ENCODE measurements at places on chromosomes 2 and 18.

- peak; percentile 23 for DNase-seq
Observed at GRCh38 chr2:3960106-3960505, 256.7 kb downstream of the DCDC2C start.

DNA sequence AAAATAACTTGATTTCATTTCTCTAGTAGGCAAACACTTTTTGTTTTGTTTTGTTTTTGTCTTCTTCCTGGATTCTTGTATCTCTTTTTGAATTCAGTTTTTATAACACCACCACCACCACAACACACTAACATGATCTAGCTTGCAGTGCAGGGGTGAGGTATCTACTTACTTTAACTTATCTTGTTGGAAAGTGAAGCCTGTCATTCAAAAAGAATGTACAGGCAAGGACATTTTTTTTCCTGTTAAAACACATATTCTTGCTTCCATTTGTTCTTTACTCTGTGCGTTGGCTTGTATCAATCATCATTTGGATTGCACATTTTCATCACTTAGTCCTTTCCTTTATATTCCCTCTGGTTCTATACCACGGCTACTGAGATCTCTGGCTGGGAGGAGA lies 824.2 kb downstream of the PLCL1 start:
- no peak for DNase-seq

DNA sequence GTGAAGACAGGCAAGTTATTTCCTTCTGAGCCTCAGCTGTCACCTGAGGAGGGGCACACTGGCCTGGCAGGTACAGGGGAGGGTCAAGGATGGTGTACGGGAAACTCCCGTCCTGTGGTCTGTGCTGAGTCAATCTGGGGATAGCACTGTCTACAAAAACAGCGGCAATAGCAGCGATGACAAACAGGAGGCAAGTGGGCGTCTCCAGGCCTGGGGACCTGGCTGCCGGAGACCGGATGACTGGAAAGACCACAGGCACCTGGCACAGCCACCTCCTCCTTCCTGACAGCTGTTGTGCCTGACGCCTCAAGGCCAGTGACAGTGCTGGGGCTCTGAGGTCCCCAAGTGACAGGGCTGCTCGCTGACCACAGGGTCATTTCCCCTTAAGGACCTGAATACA lies 202.1 kb upstream of the HS6ST1 start:
- no peak for DNase-seq

GRCh38 chr2:12314127-12314760 lies 402.5 kb upstream of the TRIB2 start:
- DNase-seq = no peak

- DNase-seq = no peak
Observed at GRCh38 chr2:55947752-55948151, 24.2 kb upstream of the EFEMP1 start.

DNA sequence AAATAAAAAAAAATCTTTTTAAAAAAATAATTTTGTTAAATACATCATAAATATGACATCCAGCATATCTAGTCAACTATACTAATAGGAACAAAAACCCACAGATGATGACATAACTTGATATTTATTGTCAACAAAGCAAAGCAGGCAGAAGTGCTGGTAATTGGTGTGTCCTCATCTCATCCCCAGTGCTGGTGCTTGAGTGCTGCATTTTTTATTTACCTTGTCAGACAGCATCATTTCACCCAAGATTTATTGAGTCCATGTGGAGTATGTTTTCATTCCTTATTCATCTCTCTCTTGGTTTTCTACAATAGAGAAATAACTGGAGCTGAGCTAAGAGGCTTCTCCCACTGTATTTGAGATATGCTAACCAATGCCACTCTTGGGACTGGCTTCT lies 191.6 kb upstream of the SLC14A2 start:
- DNase-seq = no peak

- no peak for DNase-seq
Observed at GRCh38 chr2:19937004-19937403, 35.2 kb upstream of the TTC32 start.

DNA sequence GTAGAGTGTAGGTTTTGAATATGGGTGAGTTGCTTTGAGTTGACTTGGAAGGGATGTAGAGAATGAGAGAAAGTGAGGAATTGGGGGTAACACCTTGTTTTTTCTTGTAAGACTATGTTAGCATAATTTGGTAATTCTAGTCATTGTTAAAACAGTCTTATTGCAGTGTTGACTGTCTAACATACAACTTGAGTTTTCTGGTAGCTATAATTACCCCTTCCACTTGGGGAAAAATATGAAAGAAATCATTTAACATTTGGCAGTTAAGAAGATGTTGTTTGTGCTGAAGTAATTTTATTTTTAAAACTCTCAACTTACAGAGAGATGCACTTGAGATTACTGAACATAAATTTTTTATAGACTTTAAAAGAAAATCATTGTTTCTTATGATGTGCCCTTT lies 108.2 kb downstream of the COMMD1 start:
- no peak for DNase-seq

DNA sequence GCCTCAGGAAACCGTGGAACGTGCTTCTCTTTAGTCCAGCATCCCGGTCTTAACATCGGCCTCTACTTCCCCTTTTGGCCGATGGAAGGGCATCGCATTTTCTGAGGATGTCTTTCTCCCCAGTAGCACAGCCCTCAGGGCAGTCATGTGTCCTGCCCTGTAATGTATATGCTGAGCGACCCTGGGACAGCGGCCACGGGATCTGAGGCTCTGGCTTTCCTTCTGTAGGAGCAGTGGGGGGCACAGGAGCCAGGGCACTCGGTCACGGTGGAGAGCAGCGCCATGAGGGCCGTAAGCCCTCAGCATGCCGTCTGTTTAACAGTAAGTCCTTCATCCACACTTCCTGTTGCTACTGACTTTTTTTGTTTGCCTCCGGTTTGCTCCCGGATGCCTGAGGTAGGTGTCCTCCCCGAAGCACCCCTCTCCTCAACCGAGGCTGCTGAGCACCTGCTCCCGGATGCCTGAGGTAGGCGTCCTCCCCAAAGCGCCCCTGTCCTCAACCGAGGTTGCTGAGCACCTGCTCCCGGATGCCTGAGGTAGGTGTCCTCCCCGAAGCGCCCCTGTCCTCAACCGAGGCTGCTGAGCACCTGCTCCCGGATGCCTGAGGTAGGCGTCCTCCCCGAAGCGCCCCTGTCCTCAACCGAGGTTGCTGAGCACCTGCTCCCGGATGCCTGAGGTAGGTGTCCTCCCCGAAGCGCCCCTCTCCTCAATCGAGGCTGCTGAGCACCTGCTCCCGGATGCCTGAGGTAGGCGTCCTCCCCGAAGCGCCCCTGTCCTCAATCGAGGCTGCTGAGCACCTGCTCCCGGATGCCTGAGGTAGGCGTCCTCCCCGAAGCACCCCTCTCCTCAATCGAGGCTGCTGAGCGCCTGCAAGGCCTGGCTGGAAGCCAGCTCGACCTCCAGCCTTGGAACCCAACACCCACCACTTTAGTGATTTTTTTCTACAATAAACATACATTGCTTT lies 169.3 kb downstream of the HDAC4 start:
- DNase-seq = no peak

DNA sequence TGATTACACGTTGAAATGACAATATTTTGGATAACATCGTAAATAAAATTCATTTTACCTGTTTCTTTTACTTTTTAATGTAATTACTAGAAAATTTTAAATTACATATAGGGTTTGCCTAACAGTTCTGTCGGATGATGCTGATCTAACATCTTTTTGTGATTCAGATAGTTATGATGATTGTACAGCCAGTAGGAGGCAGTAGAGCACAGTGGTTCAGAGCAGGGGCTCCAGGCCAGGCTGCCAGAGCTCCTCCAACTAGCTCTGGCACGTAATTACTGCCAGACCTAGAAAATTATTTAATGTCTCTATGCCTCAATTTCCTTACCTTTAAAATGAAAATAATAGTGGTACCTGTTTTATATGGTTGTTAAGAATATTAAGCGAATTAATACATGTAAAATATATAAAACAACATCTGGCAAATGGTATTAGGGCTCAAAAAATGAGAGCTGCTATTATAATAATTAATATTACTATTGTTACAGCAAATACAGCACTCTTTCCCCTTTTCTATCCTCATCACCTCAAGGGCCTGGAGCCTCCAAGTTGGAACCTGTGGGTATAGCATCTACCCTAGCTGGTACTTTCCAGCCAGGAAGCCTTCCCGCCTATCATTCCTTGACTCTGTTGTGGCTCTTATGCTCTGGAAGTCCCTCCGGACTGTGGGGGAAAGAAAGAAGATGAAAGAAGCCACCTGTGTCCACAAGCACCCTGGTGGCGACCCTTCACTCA lies 47.7 kb upstream of the PLA2R1 start:
- peak; percentile 81 for DNase-seq

DNA sequence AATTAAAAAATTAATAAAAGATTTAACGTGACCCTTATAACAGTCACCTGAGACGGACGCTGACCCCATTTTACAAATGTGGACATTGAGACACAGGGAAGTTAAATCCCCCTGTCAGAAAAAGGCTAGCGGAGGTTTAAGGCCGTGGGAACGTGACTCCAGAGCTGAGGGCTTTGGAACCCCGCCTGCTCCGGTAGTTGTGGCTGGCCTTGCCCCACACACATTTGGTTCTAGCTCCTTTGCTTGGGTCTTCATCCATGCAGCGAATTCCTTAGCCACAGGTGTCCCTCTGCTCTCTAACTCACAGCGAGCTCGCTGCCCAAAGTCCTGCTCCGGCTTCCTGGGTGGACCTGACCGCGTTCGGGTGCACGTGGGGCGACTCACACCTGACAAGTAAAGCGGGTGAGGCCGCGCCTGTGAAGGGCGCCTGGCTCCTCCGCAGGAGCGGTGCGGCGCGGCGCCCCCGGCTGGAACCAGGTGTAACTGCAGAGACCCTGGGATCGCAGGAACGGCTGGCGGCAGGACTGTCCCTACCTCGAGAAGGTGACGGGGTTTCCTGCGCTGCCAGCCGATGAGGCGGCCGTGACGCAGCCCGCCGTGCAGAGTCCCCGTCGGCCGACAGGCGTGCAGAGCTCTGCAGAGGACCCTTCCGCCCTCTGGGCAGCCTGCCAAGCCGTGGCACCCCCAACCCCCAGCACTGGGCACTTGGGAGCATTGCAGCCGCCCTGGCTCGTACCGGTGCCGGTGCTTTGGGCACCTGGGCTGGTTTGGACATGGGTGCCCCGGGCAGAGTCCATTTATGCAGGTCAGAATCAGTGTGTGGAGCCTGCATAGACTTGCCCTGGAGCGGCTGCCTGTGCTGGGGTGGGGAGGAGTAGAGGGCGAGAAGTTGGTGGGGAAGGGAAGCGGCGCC lies 2.4 kb upstream of the PROC start:
- no peak for DNase-seq

DNA sequence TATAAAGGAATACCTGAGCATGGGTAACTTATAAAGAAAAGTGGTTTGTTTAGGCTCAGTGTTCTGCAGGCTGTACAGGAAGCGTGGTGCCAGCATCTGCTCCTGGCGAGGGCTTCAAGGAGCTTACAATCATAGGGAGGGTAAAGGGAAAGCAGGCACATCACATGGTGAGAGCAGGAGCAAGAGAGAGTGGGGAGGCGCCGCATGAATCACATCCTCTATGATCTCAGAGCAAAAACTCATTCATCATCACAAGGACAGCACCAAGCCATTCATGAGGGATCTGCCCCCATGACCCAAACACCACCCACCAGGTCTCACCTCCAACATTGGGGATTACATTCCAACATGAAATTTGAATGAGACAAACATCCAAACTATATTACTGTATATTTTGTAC lies 32.5 kb downstream of the R3HDM1 start:
- peak; percentile 1 for DNase-seq

DNA sequence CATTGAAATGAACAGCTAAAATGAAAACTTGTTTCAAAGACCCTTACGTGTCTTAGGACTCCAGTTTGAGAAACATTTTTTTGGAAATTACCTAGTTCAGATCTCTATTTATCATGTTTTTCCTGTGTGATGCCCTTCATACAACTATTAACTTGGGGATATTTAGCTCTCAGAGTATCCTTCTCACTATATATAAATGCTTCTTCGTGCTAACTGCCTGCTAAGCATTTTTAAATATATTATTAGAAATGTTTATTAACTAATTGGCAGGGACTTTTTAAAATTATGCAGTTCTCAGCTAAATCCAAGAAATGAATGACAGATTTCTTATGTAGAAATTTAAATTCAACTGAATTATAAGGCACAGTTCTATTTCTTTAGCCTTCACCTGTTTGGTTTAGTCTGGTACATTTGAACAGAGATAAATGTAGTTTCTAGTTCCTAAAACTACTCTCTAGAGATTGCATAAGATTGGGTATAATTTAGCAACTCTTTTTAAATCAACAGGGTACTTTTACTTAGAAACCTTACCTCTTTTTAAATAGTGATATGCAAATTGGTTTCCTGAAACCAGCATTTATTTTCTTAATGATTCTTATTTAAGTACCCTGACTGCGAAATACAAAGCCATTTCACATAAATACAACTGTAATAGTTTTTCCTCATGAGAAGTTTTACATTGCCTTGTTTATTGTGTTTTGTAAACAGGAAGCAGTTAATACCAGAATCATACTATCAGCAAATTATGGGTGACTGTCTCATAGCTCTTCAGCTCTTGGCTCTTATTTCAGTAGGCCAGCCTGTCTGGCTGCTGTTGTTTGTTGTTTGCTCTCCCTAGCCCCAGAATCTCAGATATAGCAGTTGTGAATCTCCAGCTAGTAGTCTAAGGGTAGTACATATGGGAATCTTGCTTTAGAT lies 140.7 kb downstream of the PTRHD1 start:
- DNase-seq = no peak

DNA sequence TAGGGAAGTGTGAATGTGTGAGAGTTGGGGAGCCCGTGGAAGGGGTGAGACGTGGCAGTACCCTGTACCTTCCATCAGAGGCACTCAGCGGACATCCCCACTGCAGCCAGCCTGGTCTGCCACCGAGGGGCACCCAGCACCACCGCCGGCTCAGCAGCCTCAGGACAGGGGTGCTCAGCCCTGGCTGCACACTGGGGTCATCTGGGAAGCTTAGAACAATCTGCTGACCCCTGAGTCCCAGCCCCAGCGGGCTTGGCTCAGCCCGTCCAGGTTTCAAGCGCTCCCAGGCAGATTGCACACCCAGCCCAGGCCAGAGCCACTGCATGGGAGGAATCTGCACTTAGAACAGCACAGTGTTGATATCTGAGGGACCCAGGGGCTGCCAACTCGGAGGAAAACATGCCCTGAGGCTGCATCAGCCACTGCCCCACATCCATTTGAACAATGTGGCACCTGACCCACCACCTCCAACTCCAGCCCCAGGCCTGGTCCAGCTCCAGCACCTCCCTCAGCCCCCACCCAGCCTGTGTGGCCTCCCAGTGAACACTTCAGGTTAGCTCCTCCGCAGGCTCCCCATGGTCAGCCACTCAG lies 147.1 kb upstream of the OTOS start:
- no peak for DNase-seq

- DNase-seq = no peak
Observed at GRCh38 chr2:170237572-170238120, 59.7 kb downstream of the MYO3B start.

All from fibroblast of skin of scalp (primary cell).